ENCODE measurements at places on chromosomes 11 and 22. TPM values are rescaled to one million over a fixed set of nuclear protein-coding genes. Genes with fewer than 3 reads are reported as not detected.

ELF5 gene
- not detected for total RNA-seq

SMTNL1 gene
- total RNA-seq = not detected

OR6X1 gene
- not detected for total RNA-seq

FERMT3 gene
- 201 TPM for total RNA-seq

MS4A12 gene
- not detected for total RNA-seq

RAG2 gene
- total RNA-seq = not detected

GRCh38 chr11:64267207-64267945, 16.0 kb downstream of the PLCB3 start:
- no peak for DNase-seq

- no peak for DNase-seq
These were observed 111.8 kb downstream of the CCDC81 start for GRCh38 chr11:86486261-86487030.

GRCh38 chr11:117497206-117497951, 169.7 kb downstream of the CEP164 start:
- DNase-seq = no peak

DNA sequence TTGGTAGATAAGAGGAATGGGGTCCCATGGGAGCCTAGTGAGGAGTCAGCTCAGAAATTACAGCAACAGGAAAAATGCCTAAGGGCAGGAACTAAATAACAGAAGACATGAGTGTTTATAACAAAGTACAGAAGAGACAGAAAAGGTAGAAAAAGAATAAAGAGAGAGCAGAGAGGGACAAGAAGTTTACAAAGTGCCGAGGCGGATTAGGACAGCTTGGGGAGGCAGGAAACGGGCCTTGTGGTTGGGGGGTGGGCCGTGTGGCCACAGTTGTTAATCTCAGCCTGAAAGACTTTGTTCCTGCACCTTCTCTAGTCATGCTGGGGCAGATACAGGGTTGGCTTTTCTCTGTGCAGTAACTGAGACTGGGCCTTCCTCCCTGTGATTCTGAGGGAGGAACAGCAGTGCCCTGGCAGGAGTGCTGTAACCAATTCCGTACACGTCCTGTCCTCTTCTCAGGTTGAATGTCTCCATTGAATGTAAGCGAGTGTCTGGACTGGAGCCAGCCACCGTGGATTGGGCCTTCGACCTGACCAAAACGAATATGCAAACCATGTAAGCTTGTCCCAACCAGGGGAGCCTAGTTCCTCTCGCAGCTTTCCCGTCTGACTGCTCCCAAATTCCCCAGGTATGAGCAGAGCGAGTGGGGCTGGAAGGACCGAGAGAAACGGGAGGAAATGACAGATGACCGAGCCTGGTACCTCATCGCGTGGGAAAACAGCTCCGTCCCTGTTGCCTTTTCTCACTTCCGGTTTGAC, 13.2 kb downstream of the NAA40 start:
- DNase-seq = peak; percentile 38

- no peak for DNase-seq
These were observed 41.6 kb downstream of the PITPNB start for GRCh38 chr22:27877501-27877900.

DNA sequence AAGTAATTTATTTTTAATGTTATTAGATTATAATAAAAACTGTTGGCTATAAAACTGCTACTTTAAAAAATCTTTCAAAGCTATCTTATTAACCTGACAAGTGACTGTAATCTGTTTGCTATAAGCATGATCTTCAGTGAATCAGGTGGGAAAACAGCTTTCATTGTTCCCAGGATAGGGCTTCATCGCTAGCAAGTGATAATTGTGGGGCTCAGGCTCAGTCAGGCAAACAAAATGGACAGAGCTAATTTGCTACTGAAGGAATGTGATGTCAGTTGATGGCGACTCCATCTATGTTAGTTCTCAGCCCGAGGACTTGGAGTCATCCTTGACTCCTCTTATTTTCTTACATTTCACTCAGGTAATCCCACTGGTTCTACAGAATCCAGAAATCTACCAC, 125.0 kb downstream of the RASSF10 start:
- DNase-seq = no peak

GRCh38 chr11:125872138-125872491, 15.4 kb upstream of the HYLS1 start:
- DNase-seq = no peak

DNA sequence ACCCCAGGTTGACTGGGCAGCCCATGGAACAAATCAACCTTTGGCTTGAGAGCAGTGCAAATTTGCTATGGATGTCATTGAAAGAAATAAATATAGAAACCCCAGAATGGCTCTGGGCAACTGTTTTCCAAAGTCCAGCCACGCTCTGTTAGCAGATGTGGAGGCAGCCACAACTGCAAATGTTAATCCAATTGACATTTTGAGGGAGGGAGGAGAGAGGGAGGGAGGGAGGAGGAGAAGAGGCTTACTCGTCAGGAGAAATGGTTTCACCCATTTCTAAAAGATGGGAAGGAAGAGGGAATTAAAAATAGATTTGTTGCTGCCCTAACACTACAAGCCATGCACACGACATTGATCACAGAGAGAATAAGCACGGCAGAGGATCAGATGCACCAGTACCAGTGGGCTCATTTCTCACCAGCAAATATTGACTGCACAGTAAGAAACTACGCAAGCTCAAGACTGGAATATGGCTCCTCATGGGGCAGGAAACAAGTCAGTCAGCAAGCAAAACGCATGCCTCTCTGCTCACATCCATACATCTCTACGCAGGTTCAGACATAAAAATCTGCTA, 229.1 kb downstream of the LARGE1 start:
- no peak for DNase-seq

Measured in activated T-helper 1 cell treated with anti-CD3 and anti-CD28 coated beads, Interleukin-12 subunit alpha, Interleukin-12 subunit beta, Interleukin-2, Interleukin-4 antibody, amounts not matched to agents 30 ng/mL and 10 ng/mL and 1 ng/mL, durations not matched to agents 14 hours and 24 hours and 36 hours (primary cell).